ENCODE measurements at places on chromosomes 16 and 17.

- peak; percentile 62 for DNase-seq
Measured at GRCh38 chr17:43591779-43592562, 45.8 kb upstream of the ETV4 start.

GRCh38 chr16:17277981-17278381, 192.8 kb downstream of the XYLT1 start:
- DNase-seq = no peak

DNA sequence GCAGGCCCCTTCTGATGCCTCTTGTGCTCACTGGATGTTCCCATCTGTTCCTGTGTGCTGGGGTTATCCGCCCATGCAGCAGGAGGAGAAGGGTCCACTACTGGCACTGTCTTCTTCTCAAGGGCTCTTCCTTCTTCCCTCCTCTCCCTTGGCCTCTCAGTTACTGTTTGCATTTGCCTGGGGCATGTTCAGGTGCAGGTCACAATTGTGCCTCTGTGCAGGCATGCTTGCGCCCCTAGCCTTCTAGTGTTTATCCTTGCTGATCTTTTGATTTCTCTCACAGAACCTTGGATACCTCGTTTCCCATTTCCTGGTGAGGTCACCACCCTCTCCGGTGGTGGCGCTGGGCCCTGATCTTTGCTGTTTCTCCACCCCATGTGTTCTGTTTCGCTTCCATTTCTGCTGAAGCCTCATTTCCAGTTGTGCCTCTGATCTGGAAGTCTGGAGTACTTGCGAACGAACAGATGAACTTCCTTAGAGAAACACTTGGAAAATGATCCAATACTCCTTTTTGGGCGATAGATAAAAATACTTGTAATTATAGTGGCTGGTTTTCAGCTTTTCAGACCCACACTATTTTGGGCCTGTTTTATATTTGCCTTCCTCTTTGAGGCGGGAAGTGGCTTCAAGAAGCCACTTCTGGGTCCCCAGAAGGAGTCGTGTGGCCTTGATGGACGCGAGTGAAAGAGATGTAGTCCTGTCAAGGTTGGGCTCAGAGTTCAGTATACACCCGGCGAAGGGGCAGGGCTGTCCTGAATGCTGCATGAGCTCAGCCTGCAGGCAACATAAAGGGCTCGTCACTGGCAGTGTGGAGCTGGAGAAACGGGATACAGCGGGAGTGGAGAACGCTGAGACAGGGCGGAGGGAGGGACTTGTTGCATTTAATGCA, 312.9 kb downstream of the SNX29 start:
- DNase-seq = no peak

- DNase-seq = peak; percentile 2
Measured at GRCh38 chr16:66044089-66044488, 322.4 kb upstream of the CDH5 start.

DNA sequence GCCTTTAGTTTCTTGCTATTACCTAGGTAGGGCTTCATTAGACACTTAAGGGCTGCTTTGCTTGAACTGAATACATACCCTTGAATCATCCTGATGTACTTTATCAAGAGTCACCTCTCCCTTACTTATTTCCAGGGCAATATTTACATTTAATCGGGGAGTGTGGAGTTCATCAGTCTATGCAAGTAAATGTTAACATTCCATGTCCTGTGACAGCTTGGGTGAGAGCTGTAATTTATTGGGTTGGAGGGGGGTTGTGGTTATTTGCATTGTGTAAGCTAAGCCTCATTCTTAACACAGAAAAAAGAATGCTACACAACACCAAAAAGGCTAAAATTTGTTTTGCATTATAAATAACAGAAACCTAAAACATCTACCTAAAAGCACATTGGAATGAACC, 16.7 kb downstream of the KCNJ16 start:
- DNase-seq = no peak

- DNase-seq = no peak
Measured at GRCh38 chr16:4591706-4592470, 22.8 kb downstream of the UBALD1 start.

DNA sequence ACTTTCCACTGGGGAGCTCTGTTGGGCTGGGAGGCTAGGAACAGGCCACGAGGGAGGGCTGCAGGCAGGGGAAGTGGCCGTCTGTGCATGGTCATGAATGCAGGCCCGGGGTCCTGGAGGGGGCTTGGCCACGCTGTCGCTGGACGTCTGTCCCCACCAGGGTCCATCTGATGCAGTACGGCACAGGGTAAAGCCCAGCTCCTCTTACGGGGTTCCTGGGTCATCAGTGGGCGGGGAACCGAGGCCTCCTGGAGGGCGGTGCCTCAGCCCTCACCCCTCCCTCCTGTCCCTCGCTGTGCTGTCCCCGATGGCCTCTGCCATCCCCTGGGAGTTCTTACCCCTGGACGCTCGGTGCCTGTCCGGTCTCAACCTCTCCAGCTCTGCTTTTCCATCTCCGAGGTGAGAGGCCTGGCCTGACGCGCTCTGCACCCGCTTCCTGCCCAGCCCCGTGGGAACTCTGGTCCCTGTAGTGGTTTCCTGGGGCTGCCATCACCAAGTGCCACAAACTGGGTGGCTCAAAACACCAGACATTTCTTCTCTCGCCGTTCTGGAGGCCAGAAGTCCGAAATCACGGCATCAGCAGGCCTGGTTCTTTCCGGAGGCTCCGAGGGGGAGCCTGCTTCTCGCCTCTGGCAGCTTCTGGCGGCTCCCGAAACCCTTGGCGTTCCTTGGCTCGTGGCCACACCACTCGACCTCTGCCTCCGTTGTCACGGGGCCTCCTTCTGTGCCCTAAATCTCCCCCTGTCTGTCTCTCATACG, 182.8 kb downstream of the SEC14L1 start:
- peak; percentile 61 for DNase-seq

GRCh38 chr17:44887971-44888954, 11.0 kb downstream of the EFTUD2 start:
- DNase-seq = no peak

GRCh38 chr17:77126519-77126918, 14.2 kb upstream of the SEC14L1 start:
- peak; percentile 75 for DNase-seq
